ENCODE measurements at places on chromosomes 5 and 9.

DNA sequence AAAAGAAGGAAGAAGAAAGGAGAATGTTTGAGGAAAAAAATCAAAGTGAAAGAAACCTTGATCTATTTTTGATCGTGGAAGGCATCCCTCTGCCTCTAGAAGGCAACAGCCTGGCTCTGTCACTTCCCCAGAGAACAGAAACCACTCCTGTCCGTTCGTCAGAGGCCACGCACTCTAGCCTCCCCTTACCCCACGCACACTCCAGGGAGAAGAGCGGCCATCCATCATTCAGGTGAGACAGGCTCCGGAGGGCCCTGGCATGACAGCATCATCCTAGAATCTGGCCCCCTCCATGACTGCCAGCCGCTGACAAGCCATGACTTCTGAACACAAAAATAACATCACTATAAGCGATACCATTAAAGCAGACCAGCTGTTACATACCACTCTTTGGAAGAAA, 135.8 kb downstream of the ROR2 start:
- no peak for DNase-seq

DNA sequence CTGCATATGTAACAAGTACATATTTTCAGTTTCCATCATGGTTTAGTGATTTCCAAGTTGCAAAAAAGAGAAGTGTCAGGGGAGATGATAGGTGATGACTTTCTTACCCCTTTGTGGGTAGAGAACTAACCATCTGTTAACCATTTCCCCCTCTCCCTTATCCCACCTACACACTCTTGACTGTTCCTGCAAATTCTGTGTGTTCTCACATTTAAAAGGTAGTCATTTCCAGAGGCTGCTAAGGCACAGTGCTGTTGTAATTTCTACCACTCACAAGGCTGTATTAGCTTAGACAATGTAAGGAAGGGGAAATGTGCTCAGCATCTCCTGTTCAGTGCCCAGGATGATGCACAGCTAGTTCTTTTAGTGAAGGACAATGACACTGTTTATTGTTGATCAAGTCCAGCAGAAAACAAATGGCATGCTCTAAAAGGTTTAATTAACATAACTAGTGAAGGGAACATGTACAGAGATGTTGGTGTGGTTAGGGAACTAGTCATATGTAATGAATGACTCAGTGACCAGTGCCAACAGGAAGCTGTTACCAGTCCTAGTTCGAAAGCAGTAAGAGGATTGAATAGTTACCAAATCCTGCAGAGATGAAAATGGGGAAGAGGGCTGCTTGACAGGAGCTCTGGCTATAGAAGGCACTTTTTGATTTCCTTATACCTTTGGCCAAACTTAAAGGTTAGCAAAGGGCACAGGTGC, 165.1 kb downstream of the PLK2 start:
- peak; percentile 41 for DNase-seq

DNA sequence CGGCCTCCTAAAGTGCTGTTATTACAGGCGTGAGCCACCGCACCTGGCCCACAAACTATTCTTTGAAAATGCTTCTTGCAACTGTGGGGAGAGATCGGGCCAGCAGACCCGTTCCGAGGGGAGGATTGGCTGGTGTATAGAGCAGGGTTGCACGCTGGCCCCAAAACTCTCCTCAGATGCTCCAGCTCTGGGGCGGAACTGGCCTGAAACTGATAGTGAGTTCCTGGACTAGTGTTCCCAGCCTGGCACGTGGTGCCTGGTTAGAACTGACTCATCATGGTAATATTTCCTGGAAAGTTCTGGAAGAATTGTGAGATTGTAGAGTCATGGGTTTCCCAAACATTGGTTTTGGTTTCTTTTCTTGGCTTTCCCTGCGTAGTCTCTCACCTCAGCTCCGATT, 120.5 kb downstream of the FBXL7 start:
- DNase-seq = peak; percentile 90

- DNase-seq = no peak
Measured at GRCh38 chr5:1274471-1274870, 20.4 kb downstream of the TERT start.

DNA sequence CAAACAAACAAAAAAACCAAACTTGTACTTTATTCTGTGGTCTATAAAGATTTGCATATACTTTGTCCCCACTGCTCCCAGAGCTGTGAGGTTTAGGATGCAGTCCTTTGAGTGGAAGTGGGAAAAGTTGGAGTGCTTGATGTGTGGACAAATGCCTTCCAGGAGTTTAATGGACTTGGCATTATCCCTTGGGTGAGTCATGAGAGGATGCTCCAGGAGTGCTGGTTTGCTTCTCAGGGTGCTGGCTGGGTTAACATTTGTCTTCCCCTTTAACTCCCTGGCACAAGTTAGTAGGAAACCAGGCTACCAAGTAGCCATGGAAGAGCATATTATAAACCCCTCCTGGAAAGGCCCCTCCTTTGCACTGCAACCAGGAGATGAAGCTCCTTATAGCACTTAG, 417.4 kb upstream of the RIOK2 start:
- no peak for DNase-seq

GRCh38 chr9:16687678-16688369, 182.6 kb downstream of the BNC2 start:
- DNase-seq = peak; percentile 38

GRCh38 chr9:137660144-137660543, 41.3 kb downstream of the EHMT1 start:
- DNase-seq = no peak

- no peak for DNase-seq
Measured at GRCh38 chr9:130327070-130327780, 61.7 kb downstream of the HMCN2 start.

DNA sequence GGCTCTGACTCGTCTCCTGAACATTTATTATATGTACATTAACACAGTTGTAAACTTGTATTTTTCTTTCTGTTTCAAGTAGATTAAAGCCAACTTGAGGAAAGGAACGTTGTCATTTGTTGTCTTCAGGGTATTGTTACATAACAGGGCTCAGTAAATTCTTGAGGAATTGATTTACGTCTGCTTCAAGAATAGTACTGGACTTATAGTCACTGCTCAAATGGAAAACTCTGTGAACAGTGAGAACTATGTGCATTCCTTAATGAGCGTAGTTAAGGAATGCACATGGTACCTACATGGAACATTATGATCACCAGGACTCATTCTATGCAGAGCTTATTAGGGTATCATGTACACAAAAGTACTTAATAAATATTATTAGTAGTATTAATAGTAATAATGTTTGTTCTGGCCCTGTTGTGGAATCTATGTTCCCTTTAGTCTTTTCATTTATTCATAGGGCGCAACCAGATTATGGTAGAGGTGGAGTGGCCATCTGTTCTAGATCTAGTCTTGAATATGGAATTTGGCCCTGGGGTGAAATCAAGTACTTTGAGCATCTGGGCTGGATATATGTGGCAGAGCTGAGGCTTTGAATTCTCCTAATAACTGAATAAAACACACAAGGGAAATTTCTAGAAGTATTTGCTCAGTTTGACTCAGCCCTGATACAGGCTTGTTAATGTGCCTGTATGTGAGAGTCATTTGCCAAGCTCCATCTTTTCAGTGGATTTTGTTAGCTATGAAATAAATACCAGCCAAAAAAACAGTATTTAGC, 108.6 kb upstream of the SH3GL2 start:
- no peak for DNase-seq

GRCh38 chr5:72559866-72560766, 52.9 kb upstream of the ZNF366 start:
- no peak for DNase-seq

- no peak for DNase-seq
Measured at GRCh38 chr9:79672236-79672635, 100.5 kb downstream of the TLE4 start.

DNA sequence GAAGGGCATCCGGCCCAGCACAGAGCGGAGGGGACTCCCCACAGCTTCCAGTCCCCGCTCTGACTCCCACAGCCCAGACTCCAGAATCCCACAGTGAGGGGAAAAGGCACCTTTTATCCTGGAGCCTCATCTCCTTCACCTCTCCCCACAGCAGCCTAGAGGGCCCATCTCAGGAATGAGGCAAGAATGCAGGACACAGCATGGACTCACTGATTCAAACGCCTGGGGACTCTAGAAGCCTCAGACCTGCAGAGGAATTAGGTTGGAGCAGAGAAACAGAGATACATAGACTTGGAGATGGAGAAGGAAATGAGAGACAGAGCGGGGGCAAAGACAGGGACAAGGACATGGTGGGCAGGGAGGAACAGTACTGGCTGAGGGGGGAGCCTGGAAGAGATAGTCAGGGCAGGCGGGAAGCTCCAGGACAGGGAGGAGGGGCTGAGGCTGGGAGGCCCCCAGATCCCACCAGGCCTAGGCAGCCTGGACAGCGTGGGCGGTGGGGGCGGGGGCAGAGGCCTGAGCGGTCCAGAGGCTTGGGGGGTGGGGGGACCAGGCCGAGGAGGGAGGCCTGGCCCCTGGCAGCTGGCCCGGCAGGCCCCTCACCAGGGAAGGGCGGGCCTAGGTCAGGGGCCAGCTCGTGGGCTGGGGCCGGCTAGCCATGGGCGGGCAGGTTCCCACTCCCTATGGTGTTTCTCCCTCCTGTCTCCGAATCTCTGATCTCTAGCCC, 15.8 kb downstream of the CNTFR start:
- no peak for DNase-seq

- no peak for DNase-seq
Measured at GRCh38 chr5:102701748-102702147, 53.4 kb upstream of the PAM start.

DNA sequence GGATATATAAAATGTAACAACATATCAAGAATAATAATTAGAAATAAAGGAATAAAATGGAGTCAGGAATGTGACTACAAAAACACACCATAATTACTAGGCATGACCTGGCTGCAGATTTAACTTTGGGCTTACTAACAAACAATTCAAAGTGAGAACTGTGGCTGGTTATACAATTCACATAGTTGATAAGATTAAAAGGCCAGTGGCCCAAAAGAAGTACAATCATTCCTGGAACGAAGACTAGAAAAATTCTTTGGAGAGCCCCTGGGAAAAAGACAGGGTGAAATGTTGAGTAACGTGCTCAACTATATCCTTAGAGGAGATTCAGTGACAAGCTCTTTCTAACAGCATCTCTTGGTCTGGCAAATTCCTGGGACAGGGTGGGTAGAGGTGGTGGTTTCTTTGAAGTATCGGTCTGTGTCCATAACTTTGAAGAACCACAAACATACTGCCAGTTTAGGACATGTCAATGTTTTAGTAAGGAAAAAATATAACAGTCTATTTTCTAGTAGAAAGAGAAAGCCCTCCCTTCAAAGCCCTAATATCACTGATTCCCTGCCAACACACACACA, 75.0 kb upstream of the IL6ST start:
- DNase-seq = no peak

DNA sequence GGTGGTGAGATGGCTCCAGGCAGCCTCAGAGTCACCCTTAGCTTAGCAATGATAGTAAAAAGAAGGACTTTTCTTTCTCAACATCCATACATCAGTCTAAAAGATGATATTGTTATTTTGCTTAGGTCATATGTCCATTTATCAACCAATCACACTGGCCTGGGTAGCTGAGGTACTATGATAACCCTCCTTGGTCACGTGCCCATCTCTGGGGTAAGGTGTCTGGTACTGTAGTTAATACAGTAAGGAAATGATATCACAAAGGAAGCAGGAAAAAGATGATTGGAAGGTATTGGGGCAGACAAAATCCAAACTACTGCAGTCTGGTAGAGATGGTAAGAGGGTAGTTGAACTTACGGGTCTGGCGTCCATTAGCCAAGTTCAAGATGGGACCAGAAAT, 5.1 kb upstream of the SMAD5 start:
- DNase-seq = no peak

- no peak for DNase-seq
Measured at GRCh38 chr9:126166866-126167265, 159.8 kb upstream of the MVB12B start.
